ENCODE measurements at places on chromosomes 13 and 19.

DNA sequence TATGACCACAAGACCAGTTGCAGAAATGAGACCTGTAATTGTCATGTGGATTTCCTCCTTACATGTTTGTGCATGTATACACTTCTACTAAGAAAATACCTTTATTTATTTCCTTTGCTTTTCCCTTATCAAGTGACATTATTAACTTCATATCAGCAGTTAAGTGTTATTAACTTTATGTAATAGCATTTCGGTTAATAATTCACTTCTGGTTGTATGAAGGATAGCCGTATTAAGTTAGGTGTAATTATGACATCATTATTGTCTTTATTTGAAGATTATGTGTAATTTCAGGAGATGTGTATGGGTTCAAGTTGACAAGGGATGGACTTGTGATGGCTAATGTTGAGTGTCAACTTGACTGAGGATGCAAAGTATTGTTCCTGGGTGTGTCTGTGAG, 881.2 kb upstream of the ATXN8OS start:
- DNase-seq, result no peak

GRCh38 chr19:41548954-41549688, 26.8 kb upstream of the CEACAM21 start:
- peak; percentile 45 for DNase-seq

GRCh38 chr13:72849571-72849970, 67.6 kb downstream of the PIBF1 start:
- no peak for DNase-seq

DNA sequence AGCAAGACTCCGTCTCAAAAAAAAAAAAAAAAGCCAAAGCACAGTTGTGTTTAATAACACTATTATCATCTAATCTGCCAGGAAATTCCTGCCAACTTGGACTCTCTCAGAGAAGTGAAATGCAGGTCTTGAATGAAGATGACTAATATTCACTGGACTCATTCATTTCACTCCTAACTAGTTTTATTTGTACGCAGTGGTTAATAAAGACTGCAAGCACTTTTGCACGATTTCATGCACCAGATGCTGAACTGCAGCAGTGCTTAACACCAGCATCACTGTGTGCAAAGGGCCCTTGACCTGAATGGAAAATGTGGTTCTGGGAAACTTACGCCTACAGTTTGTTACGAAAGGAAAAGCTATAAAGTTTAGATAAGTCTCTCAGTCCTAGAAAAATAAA, 63.3 kb downstream of the DHRS12 start:
- no peak for DNase-seq

DNA sequence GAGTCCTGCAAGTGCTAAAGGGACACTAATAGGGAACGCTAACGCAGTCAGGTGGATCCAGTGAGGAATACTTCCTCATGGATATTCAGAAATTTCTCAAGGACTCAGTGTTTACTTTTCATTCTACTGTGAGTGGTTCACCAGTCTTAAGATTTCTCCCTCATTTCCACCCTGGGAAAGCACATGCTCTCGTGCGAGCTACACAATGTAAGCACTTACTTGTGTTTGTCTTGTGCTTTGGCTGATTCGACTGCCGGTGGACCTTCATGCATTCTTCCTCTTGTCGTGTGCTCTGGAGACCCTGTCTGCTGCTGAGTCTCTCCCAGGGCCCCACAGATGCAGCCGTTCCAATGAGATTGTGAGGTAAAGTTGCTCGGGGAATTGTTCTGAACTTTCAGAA, 180.1 kb downstream of the NUFIP1 start:
- DNase-seq, result no peak

GRCh38 chr19:48635263-48635965, 1.8 kb downstream of the DBP start:
- DNase-seq, result no peak

- no peak for DNase-seq
Measured at GRCh38 chr13:44967704-44968433, 21.4 kb downstream of the NUFIP1 start.

- no peak for DNase-seq
Measured at GRCh38 chr19:13018035-13018914, 23.0 kb downstream of the NFIX start.

DNA sequence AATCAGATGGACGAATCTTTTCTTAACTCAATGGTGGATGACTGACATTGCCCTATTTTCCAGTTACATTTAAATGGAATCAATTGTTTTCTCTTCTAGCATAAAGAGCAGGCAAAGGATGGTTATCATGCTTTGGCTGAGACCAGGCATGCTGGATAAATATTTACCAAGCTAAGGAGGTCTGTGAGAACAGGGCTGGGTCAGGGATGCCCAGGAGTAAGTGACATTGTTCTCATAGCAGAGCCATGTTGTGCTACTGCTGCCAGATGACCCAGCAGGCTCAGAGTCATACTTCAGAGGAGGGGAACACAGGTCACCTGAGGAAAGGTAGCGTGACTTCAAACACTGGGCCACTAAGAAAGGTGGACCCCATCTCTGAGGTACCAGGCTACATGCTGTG, 116.0 kb upstream of the RNF113B start:
- no peak for DNase-seq

DNA sequence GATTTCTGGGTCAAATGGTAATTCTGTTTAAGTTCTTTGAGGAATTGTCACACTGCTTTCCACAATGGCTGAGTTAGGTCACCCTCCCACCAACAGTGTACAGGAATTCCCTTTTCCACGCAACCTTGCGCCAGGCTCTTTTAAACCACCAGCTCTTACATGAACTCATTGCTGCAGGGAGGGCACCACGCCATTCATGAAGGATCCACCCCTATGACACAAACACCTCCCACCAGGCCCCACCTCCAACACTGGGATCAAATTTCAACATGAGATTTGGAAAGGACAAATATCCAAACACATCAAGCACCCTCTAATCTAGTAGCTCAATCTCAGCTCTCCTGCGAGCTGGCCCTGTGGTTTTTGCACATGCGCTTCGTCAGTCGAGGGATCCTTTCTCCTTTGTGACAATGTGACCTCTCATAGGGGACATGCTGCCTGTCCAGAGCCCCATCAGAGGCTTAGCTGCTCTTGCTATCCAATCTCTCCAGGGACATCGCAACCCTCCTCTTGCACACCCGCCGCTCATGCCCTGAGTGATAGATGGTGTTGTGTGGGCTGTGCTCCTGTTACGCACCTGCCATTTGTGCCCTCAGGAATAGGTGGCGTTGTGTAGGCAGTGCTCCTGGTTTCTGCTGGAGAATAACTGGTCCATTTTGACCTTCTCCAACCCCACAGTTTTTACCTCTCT, 328.0 kb downstream of the UQCRFS1 start:
- no peak for DNase-seq

DNA sequence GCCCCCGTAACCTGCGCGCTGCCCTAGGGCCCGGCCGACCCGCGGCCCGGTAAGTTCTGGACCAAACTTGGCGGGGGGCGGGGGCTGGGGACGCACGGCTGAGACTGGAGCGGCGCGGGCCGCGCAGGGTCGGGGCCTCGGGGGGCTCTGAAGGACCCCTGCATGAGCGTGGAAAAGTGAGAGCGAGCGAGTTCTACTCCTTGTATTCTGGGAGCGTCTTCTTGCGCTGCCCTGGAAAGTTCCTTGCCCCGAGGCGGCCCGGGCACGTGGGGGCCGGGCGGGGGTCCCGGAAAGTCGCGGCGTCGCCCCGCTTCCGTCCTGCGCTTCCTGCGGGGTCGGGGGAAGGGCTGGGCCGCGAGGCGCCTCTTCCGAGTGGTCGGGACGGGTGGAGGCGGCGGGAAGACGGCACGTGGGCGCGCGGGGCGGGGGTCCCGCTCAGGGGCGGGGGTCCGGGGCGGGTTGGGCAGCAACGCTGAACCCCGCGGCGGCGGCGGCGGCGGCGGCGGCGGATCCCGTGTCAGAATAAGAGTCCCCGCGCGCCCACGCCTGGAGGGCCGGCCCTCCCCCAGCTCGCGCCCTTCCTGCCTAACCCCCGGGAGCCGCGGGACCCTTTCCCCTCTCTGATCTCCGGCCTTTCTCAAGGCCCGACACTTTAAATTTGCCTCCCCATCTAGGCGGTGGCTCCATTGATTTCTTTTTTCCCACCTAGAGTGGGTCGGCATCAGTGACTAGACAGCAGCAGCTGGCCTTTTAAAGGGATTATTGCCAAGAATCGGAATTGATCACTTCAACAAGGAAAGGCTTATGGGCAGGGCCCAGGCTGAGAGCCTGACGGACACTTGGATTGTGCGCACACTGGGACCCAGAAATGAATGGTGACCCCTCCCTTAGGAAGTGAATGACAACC, 749 bp downstream of the GATAD2A start:
- peak; percentile 42 for DNase-seq

DNA sequence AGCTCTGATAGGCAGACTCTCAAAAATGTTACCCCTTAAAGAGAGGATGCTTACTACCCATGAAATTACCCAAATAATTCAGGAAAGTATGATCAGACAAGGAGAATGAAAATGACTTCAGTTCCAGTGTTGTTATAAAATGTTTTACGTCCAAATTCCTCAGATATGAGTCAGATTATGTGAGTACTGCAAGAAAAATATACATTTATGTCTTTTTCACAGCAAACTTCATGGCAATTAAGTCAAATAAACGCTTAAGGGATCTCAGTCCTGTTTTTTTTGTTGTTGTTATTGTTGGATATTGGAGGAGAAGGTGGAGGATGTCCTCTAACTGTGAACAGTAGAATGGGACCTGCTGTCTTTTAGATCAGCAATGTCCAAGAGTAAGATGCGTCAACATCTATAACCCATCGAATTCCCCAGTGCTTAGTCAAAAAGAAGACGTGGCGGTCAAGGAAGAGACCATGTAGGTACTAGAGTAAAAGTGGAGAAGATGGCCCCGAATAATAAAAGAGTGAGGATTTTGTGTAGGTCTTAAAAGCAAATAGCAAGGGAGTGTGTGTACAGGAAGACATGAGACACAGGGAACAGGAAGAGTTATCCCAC, 215.4 kb upstream of the IRS2 start:
- no peak for DNase-seq

DNA sequence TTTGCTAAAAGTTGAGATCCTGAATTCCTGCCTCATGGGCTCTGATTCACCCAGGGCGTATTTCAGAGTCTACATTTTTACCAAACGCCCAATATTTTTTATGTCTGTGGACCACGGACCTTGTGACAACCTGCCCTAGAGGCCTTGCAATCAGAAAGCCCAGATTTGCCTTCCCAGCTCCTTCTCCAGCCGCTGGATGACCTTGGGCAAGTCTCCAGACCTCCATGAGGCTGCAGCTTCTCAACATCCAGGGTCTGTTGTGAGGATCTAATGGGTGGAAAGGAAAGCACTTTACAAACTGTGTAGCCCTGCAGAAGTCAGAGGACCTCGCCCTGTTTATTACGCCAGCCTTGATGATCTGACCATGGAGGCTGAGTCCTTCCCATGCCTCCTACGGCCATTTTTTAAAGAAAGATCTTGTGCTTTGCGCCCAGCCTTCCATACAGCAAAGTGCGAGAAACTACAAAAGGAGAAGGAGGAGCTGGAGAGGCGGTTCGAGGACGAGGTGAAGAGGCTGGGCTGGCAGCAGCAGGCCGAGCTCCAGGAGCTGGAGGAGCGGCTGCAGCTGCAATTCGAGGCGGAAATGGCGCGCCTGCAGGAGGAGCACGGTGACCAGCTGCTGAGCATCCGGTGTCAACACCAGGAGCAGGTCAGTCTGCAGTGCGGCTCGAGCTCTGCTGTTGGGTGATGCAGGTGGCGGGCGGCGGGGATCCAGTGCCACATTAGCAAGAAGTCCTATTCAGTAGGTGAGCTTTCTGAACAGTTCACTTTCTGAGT, 115.6 kb downstream of the SLC7A1 start:
- no peak for DNase-seq

- DNase-seq, result no peak
Measured at GRCh38 chr19:49761249-49761624, 1.9 kb downstream of the TSKS start.

DNA sequence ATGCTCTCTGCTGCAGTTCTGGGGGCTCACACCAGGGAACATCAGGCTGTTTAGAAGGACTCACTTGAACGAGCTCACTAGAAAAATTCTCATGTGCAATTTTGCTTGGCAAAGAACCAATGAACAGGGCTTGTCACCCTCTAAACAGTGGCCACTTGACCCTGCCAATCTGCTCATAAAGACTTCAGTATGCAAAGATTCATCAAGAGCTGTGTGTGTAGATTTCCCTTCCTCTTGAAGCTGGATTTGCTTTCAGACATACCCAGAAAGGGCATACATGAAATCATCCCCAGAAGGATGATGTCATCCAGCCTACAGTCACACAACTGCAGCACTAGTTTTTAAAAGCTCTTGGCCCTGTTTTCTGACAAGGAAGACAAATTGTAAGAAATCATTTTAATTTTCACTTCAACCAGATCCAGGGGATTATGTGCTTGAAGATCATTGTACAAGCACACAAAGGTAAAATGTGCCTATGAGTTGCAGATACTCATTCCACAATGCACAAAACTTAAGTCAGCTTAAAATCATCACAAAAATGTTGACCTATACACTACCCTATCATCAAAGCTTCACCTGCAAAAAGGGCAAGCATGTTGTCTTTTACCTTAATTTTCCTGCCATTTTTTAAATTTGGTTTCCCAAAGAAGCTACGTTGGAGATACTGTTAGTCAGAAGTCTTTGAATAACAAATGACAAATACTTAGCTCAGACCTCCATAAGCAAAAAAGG, 5.2 kb upstream of the STK24 start:
- DNase-seq, result no peak

- DNase-seq, result no peak
Measured at GRCh38 chr13:78659732-78660494, 958 bp upstream of the OBI1 start.

DNA sequence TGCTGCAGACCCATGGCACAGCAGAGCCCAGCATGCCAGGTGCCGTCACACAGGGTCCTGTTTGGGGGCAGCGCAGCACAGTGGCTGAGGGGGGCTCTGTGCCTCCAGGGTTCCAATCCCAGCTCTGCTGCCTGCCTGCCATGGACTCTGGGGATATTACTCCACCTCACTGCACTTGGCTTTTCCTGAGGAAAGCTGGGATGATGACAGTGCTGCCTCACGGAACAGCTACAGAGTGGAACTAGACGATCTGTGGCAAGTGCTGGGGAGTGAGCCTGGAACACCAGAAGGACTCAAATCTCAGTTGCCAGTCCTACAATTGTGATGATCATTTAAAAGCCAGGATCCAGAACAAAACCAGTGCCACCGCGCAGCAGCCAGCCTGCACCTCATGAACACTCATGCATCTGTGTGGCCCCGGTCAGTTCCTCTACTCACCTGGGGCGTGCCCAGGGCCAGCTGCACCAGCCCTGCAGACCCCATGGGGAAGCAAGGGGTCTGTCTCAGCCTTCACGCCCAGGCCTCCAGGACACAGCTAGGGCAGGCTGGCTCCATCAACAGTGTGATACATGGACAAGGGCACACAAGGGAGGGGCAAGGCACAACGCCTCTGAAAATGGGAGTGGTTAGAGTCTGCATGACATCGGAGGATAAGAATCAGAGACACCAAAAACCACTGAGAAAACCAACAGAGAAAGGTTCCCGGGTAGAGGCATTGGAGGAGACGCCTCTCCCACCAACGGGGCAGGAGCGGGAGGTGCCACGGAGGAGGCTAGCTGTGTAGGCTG, 55.2 kb downstream of the ATP7B start:
- no peak for DNase-seq

- no peak for DNase-seq
Measured at GRCh38 chr13:42043676-42044075, 4.8 kb upstream of the DGKH start.

GRCh38 chr13:85997587-85997986, 198.4 kb upstream of the SLITRK6 start:
- no peak for DNase-seq
